ENCODE measurements at places on chromosomes 13 and 19.

DNA sequence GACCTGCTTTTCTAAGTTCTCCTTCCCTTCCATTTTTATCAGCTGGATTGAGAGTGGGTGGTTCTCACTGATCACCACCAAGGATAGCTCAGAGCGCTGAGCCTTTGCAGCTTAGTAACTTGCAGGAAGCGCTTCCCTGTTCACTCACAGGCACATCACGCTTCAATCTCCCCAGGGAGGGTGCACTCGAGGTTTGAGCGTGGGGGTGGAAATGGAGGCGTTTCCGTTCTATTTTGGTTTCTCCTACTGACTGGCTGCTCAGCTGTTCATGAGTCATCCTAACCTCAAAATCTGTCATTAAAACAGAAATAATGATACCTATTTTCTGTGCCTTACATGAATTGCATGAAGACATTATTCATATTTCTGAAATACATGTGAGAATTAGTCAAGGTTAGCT lies 292.1 kb downstream of the SPRY2 start:
- peak; percentile 2 for DNase-seq

GRCh38 chr13:22944378-22944777 lies 236.4 kb upstream of the SGCG start:
- no peak for DNase-seq

GRCh38 chr13:109390391-109390790 lies 396.0 kb downstream of the IRS2 start:
- DNase-seq = no peak

DNA sequence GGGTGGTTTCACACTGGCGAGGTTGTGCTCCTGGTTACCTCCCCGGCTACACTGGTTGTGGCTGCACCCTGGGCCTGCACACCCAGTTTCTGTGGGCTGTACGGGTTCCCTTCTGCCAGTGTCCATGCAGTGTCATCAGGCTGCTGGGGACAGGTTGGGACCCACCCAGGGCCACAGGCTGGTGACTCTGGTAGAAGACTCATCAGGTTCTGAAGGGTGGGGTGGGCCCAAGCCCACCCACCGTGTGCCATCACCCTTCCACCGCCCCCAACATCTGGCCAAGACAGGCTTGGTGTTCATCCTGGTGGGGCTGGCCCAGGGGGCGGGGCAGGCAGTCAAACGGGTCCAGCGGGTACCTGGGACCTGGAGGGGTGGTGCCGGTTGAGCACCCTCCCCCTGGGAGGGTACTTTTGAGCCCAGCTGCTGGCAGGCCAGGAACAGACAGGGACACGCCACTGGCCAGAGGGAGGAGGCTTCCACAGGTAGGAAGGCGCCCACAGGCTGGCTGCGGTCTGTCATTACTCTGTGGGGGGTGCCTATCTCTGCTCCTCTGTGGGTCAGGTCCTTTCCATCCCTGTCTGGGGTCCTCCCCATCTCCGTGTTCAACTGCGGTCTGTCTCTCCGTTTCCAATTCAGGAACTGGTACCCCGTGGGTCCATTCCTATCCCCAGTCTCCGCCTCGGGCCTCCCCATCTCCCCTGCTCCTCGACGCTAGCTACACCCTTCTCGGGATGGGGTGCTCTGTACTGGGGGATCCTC lies at the start of gene RNF225:
TSS of gene RNF225 (plus strand) at position 437 of the 759 bp plus-strand sequence. CDS start 434 bp downstream, outside the sequence.
- DNase-seq = no peak

DNA sequence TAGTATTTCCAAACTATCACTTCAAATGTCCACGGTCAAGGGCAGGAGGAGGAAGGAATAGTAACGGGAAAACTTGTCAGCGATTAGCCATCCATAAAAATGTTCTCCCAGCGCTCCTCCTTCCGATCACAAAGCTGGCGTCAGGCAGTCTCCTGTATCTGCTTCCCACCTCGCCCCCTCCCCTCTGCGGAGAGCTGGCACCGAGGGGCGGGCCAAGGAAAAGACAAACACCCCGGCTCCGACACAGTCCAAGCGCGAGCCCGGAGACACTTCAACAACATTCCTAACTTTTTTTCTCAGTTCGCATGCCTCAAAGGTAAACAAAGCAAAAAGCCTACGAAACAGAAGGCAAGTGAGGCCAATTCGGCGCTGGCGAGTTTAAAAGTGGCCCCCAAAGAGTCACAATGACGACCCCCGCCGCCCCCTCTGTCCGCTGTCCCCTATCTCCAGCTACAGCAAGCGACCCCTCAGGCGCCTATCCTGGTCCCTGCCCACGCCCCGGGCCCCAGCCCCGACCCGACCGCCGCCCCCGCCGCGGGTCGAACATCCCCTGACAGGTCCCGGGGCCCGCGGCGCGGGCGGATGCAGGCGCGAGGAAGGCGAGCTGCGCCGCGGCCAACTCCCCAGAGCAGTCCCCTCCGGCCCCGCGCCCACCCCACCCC lies 736 bp downstream of the SMAD9 start:
- DNase-seq = peak; percentile 26

- DNase-seq = no peak
Observed at GRCh38 chr13:34849406-34849805, 92.7 kb upstream of the NBEA start.

DNA sequence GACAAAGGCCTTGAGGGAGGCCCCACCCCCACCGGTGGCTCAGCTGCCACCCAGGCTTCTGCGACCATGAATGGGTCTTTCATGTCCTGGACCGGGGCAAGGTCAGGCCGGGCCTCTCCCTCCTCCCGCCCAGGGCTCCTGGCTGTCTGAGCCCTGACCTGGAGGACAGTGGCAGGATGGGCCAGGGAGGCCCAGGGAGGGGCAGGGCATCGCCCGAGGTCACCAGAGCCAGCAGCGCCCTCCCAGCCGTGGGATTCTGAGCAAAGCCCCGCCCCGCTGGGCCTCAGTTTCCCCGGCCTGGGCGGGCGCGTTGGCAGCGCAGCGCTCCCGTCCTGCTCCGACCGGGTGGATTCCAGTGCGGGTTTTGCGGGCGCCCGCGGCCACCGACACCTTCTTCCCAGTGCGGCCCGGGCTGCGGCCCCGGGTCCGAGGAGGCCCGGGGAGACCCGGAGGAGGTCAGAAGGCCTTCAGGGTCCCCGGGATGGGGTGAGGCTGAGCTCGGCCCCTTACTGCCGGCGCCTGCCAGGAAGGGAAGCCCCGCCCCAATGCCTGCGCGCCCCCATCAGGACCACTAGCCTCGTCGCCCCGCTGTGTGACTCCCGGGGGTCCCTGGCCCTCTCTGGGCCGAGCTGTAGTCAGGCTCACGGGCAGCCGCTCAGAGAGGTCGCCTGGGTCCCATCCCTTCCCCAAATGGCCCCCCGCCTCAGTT lies 24.6 kb upstream of the SEMA6B start:
- peak; percentile 53 for DNase-seq

DNA sequence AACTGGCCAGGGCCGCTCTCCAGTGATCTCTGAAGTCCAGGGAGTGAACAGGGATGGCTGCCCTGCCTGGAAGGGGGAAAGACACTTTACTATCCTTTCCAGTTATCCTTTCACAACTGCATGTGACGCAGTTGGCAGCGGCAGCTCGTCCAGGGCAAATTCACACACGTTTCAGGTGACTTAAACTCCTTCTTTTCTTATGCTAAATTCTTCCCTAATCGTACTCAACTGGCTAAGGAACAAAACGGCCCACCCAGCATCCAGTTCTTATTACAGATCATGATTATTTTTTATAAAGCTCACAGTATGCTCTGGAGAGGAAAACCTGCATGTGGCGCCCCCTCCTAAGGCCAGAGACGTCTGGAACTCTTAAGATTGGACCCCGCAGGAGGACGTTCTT lies 767.1 kb downstream of the UQCRFS1 start:
- DNase-seq = no peak

- no peak for DNase-seq
Observed at GRCh38 chr19:51726049-51726448, 2.3 kb upstream of the HAS1 start.

Measured in germinal center (tissue), 1 donor.